ENCODE measurements at places on chromosomes 6 and 20.

DNA sequence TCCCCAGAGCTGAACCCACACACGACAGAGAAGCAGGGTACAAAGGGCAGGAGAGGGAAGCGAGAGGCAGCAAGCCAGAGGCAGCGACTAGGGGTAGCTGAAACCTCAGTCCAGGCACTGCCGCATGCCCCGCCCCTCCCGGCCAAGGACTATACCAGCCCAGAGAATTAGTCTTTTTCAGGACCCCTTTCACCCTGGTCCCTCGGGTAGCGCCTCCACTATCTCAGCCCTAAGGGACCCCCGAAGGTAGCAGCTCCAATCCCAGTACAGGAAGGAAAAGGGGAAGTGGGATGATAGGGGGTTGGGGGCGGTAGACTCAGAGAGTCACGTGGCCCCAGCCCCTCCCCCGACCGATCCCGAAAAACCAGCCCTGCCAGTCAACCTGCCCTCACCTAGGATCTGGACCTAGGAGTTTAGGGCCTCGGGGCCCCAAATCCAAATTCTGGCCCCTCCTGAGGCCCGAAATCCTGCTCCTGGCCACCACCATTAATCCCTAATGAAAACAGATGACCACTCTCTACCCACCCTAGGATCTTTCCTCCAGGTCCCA is 1.3 kb downstream of the RGL2 start:
- no peak for DNase-seq

GRCh38 chr6:143224516-143224915 is 163.8 kb downstream of the AIG1 start:
- DNase-seq, result no peak

GRCh38 chr6:150245148-150245935 is 102.5 kb downstream of the PPP1R14C start:
- DNase-seq, result no peak

GRCh38 chr20:37990571-37991151 is 42.6 kb downstream of the TTI1 start:
- DNase-seq, result peak; percentile 82

DNA sequence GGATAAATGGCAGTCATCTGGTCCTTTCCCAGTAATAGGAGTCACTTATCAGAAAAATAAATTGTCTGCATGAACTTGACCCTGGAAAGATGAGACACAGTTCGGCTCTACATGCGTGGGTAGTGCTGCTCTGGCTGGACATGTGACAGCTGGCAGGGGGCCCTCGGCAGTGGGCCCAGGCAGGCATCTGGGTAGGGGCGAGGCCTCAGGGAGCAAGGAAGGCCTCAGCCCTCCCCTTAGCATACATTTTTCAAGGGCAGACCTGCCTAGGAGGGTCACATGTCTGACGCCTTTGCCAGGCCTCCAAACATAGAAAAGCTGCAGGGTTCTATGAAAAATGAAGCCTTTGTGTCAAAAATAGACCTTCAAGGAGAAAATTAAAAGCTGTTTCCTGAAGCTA is 12.8 kb upstream of the ILRUN start:
- DNase-seq, result peak; percentile 88

All from left ventricle myocardium superior (tissue), 1 donor.